ENCODE measurements at places on chromosomes 6 and 20.

DNA sequence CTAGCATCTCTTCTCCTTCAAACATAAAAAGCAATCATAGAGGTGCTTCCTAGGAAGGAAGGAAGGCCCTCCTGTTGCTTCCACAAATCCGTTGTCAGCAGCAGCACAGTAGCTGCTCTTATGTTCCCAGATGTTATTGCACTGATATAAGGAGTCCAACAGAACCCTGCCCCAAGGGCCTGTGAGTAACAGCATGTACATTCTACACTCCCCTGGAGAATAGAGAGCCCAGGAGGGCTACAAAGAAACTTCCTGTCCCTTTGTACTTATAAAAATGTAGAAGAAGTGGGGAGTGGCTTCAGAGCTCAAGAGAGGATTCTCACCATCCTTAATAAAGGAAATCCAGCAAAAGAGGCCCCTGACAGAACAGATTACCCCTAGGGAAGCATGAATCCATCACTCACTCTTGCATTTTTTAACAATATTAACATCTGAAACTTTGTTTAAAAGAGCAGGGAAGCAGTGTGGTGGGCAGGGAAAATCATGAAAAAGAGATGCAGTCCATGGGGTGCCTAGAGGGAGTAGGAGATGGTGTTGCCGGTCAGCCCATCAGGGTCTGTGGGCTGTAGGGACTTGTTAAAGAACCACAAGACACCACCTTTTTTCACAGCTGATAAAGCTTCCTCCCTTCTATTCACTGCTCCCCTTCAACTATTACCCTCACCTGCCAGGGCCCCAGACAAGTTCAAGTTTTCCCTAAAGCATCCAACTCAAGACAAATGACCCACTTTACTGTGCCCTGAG, 104.5 kb upstream of the ADGRF1 start:
- peak; percentile 58 for DNase-seq

DNA sequence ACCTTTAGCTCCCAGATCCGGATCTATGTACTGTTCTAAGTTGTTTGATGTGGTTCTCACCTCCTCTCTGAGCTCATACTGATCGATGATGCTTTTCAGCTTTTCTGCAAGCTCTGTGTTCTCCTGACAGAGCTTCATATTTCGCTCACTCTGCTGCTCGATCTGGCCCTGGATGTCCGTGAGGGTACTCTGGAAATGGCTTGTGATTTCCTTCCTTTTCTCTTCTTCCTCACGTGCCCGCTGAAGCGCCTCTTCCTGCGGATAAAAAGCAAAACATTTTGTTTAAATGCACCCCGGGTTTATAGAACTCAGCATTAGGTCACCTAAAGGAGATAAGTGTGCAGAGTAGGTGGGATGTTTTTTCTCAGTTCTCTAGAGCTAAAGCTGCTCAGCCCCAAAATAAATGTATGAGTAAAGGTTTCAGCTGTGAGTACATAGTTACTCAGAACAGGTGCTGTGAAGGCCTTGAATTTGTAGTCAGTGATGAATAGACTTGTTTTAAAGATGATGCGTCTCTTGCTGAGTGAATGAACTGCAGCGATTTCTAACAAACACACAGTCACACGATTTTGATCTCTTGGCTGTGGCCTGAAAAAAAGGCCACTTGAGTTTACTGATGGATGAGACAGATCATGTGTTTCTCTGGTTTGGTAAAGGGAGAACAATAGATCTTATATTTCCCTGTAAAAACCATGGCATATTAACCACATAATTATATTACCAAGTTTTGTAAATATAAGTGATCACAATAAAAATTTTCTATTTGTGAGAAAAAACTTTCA, 29.1 kb downstream of the TXLNB start:
- DNase-seq, result no peak

DNA sequence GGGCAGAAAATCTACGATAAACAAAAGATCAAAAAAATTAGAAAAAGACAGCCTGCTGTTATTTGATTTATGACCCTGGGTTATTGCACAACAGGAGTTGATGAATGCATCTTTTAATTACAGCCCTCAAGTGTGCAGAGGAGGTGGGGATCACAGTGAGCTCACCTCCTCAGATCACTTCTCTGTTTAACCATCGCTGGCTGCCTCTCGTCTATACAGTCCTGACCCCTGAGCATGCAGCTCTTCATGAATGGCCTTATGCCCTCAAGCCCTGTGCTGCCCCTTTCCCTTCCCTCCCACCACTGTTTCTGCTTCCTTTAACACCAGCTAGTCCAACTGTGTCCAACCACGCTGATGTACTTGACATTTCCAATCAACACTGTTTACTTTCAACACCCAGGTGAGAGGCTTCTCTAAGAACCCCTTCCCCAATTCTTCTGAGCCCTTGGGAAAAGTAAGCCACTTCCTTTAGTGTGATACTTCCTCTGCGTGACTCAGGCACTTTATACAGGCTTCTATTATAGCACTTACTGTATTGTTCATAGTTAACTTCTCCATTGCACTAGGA, 60.6 kb upstream of the RIPOR2 start:
- DNase-seq, result no peak

DNA sequence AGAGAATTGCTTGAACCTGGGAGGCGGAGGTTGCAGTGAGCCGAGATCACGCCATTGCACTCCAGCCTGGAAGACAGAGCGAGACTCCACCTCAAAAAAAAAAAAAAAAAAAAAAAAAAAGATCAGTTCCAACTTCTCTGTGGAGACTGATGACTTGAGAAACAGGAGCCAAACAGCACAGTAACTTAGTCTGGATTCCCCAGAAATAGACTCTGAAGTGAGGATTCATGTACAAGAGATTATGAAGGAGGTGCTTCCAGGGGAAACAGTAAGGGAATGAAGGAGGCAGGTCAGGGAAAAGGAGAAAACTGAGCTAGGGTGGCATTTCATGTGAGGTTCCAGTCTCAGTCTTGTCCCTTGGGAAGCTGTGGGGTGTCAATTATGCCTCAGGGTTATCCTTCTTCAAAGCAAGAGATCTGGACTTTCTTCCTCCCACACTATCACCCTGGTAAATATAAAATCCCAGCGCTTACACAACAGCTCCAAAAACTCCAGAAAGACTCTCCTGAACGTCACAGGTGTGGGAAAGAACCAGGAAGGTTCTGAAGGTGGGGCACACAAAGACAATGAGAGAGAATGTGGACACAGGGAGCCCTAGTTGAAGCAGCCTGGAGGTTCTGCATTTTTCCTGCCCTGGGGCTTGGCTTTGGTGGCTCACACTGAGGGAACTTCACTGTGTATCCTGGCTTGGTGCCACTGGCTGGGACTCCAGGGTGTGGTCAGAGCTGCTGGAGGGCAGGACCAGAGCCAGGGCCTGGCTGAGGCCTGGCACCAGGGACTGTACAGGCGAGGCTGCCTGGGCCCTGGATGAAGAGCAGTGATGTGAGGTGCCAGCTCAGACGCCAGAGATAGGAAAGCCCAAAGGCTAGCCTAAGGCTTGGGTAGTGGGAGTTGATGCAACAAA, 46.8 kb downstream of the PCNA start:
- DNase-seq, result peak; percentile 68

- no peak for DNase-seq
Measured at GRCh38 chr6:127164565-127164964, 46.1 kb downstream of the RSPO3 start.

GRCh38 chr6:122610690-122611455, 668 bp downstream of the PKIB start:
- no peak for DNase-seq

- DNase-seq, result no peak
Measured at GRCh38 chr6:154994836-154995253, 270 bp upstream of the TIAM2 start.

DNA sequence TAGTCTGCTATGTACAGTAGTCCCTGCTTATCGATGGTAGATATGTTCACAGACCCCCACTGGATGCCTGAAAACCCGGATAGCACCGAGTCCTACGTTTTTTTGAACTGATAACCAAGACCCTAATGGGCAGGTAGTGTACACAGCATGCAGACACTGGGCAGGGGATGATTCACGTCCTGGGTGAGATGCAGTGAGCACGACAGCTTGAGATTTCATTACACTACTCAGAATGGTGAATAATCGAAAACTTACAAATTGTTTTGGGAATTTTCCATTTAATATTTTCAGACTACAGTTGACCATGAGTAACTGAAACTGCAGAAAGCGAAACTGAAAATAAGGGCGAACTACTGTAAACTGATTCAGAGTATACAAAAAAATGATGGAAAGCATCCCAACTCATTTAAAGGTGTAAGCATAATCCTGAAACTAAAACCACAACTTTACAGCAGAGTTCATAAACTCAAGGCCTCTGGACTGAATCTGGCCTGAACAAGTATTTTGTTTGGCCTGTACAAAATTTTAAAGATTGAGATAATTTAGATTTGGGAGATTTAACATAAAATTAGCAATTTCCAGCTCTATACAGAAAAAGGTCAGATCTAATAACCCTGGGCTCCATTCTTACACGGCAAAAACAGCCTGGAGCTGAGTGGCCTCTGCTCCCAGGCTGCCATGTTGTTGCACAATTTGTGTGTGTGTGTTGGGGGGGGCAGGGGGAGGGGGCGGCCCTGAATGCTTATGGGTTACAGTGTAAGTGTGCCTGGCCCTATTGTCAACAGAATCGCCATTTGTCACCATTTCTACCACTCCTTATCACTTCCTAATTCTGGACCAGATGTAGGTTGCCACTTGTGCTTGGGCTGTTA, 34.9 kb downstream of the RNF24 start:
- DNase-seq, result peak; percentile 16

- no peak for DNase-seq
Measured at GRCh38 chr6:149311293-149311692, 6.2 kb upstream of the TAB2 start.

DNA sequence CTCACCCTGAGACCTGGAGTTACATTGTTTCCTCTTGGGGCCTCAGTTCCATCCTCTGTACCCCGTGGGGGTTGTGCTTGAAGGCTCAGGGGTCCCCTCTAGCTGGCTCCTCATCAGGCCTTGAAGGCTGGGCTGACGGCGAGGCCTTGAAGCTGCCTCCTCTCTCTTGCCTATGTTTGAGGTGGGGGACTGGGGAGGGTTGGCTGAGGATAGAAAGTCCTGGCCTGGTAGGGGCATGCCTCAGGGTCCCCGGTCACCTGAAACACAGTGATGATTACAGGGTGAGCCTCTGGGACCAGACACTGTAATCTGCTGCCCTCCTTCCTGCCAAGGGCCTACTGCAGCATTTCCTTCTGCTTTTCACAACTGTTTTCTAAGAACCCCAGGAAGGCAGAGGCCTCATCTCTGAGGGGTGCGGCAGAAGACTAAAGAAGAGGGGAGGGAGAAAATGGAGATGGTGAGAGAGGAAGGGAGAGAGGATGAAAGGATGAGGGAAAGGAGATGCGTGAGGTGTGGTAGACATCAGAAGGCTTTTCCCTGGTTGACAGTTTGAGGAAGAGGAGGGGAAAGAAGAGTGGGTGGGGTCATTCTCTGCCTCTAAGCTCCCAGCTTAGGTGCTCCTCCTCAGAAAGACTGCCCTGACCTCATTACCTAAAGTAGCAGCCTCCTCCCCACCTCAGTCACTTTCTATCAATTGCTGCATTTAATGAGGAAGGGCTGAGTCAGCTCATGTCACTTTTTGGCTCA, 29.7 kb downstream of the VEGFA start:
- DNase-seq, result no peak

DNA sequence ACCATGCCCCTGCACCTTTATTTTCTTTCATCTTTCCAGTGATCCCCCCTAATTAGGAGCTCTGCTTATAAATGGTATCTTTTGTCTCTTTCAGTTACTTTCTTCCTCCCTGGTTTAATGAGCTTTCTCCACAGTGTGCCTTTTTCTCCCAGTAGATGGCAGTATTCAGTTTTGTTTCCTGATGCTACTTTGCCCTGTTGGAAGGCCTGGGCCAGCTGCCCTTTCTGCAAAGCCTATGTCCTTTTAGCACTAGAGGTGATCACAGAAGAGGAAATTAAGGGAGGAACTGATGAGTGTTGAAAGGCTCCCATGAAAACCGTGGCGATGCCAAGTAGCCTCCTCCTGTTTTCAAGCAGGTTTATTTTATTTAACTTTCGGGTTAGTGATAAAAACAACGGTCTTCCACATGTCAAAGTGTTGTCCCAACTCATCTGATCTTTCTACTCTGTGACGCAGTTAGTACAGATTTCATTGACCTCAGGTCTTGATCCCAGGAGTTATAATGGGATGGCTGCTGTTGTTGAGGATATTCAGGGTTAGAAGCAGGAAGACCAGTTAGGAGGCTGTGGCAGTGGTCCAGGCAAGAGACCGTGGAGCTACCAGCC, 184.2 kb upstream of the BMP2 start:
- no peak for DNase-seq

GRCh38 chr6:20866036-20866435, 331.8 kb downstream of the CDKAL1 start:
- no peak for DNase-seq

DNA sequence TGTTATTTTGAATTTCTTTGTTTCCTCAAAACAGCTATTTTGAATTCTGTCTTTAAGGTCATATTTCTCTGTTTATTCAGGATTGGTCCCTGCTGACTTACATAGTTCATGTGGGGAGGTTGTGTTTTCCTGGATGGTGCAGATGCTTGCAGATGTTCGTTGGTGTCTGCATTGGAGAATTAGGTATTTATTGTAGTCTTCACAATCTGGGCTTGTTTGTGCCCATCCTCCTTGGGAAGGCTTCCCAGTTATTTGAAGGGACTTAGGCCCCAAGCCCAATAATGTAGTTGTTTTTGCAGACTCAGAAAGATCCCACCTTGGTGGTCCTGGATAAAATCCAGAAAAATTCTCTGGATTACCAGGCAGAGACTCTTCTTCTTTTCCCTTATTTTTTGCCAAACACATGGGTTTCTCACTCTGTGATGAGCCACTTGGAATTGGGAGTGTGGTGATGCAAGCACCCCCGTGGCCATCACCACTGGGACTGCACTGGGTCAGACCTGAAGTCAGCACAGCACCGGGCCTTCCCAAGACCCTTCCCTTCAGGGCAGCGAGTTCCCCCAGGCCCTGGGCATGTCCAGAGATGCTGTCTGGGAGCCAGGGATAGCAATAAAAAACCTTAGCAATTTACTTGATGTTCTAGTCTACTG, 81.6 kb upstream of the EZR start:
- DNase-seq, result no peak

- DNase-seq, result peak; percentile 9
Measured at GRCh38 chr6:2562721-2563451, 187.8 kb downstream of the MYLK4 start.

GRCh38 chr6:154341336-154341735, 15.3 kb downstream of the IPCEF1 start:
- DNase-seq, result no peak

GRCh38 chr20:2745060-2745910, 52.7 kb downstream of the EBF4 start:
- DNase-seq, result no peak

DNA sequence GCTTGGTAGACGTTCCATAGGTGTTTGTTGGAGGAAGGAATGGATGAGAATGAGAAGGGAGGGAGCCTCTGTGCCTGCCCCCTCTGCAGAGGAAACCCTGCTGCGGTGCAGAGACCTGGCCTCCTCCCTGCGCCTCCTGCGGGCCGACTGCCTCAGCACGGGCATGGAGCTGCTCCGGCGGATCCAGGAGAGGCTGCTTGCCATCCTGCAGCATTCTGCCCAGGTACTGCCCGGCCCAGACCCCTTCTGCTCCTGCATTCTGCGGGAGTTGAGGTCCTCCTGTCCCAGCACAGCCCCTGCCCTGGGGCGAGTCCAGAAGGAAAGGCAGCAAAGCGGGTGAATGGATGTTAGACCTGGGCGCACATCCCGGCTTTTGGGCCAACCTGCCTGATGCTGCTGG, 6.1 kb downstream of the DNPH1 start:
- DNase-seq, result no peak
